ENCODE measurements at places on chromosomes 4 and X. TPM values are rescaled to one million over a fixed set of nuclear protein-coding genes. Genes with fewer than 3 reads are reported as not detected.

- H3K36me3 ChIP-seq = no peaks in the 10 kb centered on the region
- H3K27ac ChIP-seq = peak overlapping the region; percentile 92
- H3K4me3 ChIP-seq = peak overlapping the region; percentile 74
- H3K4me1 ChIP-seq = no peaks in the 10 kb centered on the region
These were observed 708 bp downstream of the ARAP2 start for GRCh38 chr4:36243355-36244256.

DNA sequence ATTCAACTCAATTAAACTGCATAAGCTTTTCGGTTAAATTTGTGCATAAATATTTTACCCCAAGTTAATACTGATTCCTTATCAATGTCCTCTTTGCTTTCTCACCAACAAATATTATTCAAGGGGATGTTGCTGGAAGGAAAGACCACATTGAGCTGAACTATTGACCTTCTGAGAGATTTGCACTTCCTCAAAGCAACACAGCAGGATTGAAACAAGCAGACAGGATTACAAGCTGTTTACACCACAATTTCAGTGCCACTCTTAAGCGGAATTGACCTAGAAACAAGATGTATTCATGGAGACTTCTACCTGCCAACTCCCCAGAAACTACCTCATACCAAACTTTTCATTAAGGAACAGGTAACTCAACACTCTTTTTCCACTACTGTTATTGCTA lies 96.5 kb upstream of the DUSP21 start:
- no peak overlapping the region for H3K27ac ChIP-seq
- H3K27me3 ChIP-seq = no peaks in the 10 kb centered on the region
- H3K4me1 ChIP-seq = no peaks in the 10 kb centered on the region
- no peak overlapping the region for H3K4me3 ChIP-seq
- no peaks in the 10 kb centered on the region for H3K36me3 ChIP-seq
- no peak for DNase-seq

DNA sequence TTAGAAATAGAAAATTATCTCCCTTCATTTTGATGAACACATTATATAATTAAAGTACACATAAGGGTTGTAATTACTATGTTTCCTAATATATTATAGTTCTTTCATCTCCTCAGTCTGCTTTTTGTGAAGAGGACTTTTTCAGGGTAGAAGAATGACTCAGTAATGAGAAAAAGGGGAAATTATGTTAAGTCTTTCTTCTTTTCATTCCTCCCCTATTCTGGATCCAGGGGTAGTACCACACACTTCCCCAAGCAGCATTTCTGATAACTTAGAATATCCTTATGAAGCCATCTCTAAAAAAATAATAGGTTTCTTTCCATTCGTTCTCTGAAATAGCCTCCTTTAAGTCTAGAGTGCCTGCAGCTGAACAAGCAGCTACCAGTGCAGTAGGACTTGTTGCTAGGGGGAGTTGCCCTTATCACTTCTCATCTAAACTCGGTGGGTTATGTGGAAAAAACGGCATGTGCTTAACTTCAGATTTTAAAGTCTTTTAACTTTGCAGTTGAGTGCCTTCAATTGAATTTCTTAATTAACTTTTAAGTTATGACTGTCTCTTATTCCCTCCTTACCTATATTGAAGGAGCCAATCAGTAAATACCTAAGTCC lies 184.8 kb downstream of the ARHGAP24 start:
- H3K4me3 ChIP-seq = no peak overlapping the region
- no peaks in the 10 kb centered on the region for H3K4me1 ChIP-seq
- no peaks in the 10 kb centered on the region for H3K27me3 ChIP-seq
- DNase-seq = no peak

DNA sequence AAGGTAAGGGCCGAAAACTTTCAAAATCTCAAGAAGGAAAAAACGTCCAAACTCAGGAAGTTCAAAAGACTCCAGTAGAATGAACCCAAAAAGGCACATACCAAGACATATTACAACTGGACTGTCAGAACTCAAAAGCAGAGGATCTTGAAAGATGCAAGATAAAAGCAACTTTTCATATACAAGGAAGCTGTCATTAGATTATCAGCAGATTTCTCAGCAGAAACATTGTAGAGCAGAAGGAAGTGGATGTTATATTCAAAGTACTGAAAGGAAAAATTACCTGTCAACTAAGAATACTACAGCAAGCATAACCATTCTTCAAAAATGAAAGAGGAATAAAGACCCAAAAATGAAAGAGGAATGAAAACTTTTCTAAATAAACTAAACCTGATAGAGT lies 224.9 kb downstream of the FAT4 start:
- no peaks in the 10 kb centered on the region for H3K36me3 ChIP-seq
- H3K27me3 ChIP-seq = no peaks in the 10 kb centered on the region
- no peak overlapping the region for H3K4me3 ChIP-seq

The REELD1 gene
- total RNA-seq = 0.42 TPM

The GRIA2 gene
- not detected for total RNA-seq

The SNX12 gene
- 56.1 TPM for total RNA-seq

GRCh38 chrX:149962859-149963757 lies 24.8 kb upstream of the EOLA2 start:
- H3K4me3 ChIP-seq = no peak overlapping the region
- H3K4me1 ChIP-seq = no peaks in the 10 kb centered on the region
- H3K27ac ChIP-seq = no peak overlapping the region
- H3K27me3 ChIP-seq = no peaks in the 10 kb centered on the region
- peak; percentile 37 for DNase-seq

The SLC34A2 gene
- total RNA-seq = 2.1 TPM

The TCEANC gene
- 6.0 TPM for total RNA-seq

DNA sequence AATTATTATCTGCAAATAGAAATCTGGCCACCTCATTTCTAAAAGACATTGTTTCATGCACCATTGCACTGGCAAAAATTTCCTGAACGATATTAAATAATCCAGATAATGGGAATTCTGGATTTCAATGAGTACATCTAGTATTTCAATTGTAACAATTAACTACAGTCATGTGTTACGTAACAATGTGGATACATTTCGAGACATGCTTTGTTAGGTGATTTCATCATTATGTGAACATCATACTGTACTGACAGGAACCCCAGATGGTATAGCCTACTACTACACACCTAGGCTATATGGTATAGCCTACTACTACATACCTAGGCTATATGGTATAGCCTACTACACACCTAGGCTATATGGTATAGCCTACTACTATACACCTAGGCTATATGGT lies 14.8 kb downstream of the LAMTOR3 start:
- no peaks in the 10 kb centered on the region for H3K27me3 ChIP-seq
- no peak for DNase-seq
- H3K4me1 ChIP-seq = no peaks in the 10 kb centered on the region
- no peak overlapping the region for H3K27ac ChIP-seq
- H3K4me3 ChIP-seq = no peak overlapping the region
- H3K36me3 ChIP-seq = peaks cover 39% of the 10 kb centered on the region

The MAGIX gene
- total RNA-seq = 27.8 TPM

- no peaks in the 10 kb centered on the region for H3K36me3 ChIP-seq
- no peak overlapping the region for H3K27ac ChIP-seq
- DNase-seq = no peak
- H3K4me3 ChIP-seq = no peak overlapping the region
These were observed 38.1 kb upstream of the NOCT start for GRCh38 chr4:138977524-138977923.

GRCh38 chrX:12149670-12150407 lies 11.6 kb downstream of the FRMPD4 start:
- no peak for DNase-seq
- no peaks in the 10 kb centered on the region for H3K4me1 ChIP-seq
- no peak overlapping the region for H3K4me3 ChIP-seq
- no peaks in the 10 kb centered on the region for H3K36me3 ChIP-seq
- no peaks in the 10 kb centered on the region for H3K27me3 ChIP-seq

DNA sequence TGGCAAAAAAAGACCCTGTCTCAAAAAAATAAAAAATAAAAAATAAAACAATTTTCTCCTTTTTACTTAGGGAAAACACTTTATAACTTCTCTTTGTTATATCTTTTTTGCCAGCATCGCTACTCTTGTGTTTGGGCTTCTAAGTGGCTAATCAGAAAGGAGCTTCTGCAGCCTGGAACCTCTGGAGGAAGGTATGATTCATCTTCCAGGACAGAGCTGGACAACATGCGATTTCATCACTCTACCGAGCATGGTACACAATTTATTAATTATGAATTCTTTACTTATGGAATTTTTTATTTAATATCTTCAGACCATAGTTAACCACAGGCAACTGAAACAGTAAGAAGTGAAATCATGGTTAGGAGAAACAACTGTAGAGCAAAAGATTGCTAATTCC lies 1254.3 kb upstream of the AGA start:
- H3K36me3 ChIP-seq = no peaks in the 10 kb centered on the region
- no peaks in the 10 kb centered on the region for H3K4me1 ChIP-seq
- no peaks in the 10 kb centered on the region for H3K27me3 ChIP-seq

DNA sequence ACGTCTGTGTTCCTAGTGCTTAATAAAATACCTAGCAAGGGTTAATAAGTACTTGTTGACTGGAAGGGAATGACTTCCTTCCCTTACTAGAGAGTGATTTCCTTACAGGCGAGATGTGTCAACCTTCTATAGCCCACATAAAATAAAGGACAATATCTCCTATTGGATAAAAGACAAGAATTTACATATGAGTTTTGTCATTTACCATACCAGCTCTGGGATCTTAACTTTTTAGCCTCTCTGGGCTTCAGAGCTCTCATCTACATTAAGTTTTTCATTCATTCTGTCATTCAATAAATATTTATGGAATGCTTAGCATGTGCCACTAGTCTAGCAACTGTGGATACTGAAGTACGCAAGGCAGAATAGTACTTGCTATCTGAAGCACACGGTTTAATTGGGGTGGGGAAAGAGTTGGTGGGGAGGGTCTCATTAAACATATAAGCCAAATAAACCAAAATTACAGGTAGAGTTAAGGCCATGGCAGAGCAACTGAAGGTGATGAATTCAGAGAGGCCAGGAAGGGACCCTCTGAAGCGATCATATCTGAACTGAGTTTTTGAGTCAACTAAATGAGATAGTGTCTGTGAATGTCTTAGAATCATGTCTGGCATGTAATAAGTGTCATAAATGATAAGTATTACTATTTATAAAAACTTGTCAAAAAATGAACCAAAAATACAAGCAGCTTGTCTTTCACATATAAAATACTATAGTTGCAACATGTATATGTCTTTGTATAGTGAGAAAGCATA lies 91.6 kb upstream of the BMP2K start:
- H3K27me3 ChIP-seq = no peaks in the 10 kb centered on the region
- H3K4me3 ChIP-seq = no peak overlapping the region
- H3K27ac ChIP-seq = no peak overlapping the region
- no peaks in the 10 kb centered on the region for H3K36me3 ChIP-seq

DNA sequence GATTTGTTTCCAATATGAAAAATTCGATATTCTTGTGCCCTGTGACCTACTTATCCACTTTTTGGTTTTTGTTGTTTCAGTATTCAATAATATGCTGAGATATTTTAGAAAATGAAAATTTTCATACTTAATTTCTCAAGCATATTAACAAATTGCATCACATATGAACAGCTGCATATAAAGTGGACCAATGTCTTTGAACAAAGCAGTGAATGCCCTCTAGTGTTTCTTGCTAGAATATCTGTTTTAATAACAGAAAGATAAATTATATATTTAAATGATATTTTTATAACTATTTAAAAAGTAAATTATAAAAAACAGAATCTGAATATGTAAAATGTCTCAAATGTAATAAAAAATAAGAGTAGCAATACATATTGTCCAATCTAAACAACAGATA lies 31.7 kb upstream of the INTU start:
- no peak for DNase-seq
- no peak overlapping the region for H3K27ac ChIP-seq
- no peaks in the 10 kb centered on the region for H3K4me1 ChIP-seq
- no peak overlapping the region for H3K4me3 ChIP-seq
- H3K36me3 ChIP-seq = no peaks in the 10 kb centered on the region

- no peaks in the 10 kb centered on the region for H3K36me3 ChIP-seq
- DNase-seq = no peak
- H3K4me3 ChIP-seq = no peak overlapping the region
- H3K4me1 ChIP-seq = no peaks in the 10 kb centered on the region
These were observed 1.6 kb upstream of the ZC4H2 start for GRCh38 chrX:64977830-64978229.

GRCh38 chrX:9518051-9518450 lies 53.2 kb downstream of the TBL1X start:
- H3K27me3 ChIP-seq = no peaks in the 10 kb centered on the region
- H3K36me3 ChIP-seq = no peaks in the 10 kb centered on the region

DNA sequence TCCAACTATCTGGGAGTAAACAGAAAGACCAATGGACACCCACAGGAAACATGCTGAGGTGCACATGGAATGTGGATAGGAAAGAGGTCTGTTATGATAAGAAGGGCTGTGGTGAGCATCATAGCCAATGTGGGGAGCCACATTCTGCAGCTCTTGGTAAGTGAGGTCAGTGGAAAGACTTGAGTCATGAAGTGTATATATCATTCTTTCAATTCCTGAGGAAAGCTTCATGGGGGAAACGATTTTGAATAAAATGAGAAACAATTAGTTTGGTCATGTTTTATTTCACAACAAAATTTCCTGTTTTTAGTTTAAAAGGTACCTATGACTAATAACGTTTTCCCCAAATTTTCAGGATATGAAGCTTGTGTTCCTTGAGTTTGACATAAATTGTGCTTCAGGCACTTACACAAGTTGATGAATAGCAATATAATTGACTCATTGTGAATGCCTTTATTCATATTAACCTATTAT lies 41.4 kb upstream of the RASSF6 start:
- H3K4me3 ChIP-seq = no peak overlapping the region
- no peaks in the 10 kb centered on the region for H3K4me1 ChIP-seq

DNA sequence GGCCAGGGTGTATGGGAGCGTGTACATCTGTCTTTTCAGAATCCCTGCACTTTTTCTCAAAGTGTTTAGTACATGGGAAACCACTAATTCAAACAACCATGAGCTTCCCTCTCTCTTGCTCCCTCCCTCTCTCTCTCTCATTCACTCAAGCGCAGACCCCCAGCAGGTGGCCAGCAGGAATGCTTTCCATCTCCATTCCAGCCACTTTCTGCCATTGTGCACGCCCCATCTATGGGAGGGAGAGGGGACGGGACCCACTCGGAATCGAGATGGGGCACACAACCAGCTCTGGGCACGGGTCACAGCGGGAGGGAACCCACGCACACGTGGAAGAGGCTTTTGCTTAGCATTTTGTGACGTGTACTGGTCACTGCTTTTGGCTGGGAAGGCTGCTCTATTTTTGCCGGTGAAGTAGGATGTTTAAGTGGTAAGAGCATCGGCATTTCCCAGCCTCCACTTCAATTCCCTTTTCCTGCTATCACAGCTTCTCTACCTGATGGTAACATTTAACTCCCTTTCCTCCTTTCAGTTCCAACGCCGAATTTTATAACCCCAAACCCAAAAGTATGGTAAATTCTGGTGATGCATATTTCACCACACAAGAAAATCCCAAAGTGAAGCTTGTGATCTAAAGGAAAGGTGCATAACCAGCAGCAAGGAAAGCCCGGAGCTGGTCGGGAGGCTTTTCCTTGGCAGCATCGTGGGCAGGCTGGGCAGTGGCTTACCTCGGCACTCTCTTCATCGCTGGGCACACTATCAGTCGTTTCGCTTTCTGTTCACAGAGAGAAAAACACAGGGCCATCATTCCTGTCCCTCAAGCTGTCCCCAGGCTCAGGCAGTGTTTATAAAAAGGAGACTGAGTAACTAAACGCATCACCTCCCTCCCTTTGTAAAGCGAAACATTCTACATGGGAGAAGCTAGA lies 84.1 kb downstream of the IRF2 start:
- no peak overlapping the region for H3K27ac ChIP-seq
- H3K27me3 ChIP-seq = no peaks in the 10 kb centered on the region
- H3K4me1 ChIP-seq = peaks cover 6% of the 10 kb centered on the region
- H3K36me3 ChIP-seq = peaks cover 37% of the 10 kb centered on the region
- H3K4me3 ChIP-seq = no peak overlapping the region

- H3K36me3 ChIP-seq = no peaks in the 10 kb centered on the region
- no peak overlapping the region for H3K4me3 ChIP-seq
- H3K4me1 ChIP-seq = peaks cover 20% of the 10 kb centered on the region
- DNase-seq = no peak
- no peaks in the 10 kb centered on the region for H3K27me3 ChIP-seq
These were observed 65.5 kb downstream of the HAND2 start for GRCh38 chr4:173464481-173464880.
